ENCODE measurements at places on chromosomes 2 and 18.

- DNase-seq: no peak
Measured at GRCh38 chr2:172100935-172101820, 1.5 kb downstream of the DLX2 start.

DNA sequence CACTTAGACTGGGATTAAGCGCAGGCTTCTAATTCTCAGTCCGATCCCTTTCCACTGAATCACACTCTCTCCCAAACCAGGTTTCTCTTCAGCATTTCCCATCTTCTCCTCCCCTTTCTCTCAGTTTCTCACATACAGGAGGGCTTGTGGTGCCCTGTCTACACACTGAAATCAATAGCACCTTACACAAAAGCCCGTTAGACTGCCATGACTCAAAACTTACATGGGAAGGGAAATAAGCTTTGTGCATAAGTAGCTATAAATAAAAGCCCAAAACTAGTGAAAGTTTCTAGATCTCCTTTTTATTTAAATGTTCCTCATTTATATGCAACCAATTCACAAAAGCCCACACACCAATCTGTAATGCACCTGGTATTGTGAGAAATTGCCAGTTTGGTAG lies 318.4 kb downstream of the TXNL1 start:
- DNase-seq: no peak

GRCh38 chr18:4319738-4320677 lies 135.1 kb downstream of the DLGAP1 start:
- no peak for DNase-seq

DNA sequence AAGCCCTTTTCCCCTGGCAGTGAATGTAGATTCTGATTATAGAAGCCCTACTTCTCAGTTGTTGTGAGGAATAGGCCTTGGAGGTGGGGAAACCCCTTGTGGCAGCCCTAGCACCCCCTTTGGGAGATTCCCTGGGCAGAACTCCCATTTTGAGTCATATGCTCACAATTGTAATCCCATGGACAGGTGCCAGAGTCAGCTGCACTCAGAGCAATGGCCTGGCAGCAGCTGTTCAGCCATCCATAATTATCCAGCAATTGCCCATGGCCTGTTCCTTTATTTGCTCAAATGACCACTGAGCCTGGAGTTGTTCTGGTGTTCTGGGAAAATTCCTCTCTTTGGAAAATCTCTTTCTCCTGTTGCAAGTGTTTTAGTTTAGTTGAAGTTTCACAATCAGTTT lies 71.7 kb downstream of the PTRHD1 start:
- DNase-seq: peak; percentile 83

DNA sequence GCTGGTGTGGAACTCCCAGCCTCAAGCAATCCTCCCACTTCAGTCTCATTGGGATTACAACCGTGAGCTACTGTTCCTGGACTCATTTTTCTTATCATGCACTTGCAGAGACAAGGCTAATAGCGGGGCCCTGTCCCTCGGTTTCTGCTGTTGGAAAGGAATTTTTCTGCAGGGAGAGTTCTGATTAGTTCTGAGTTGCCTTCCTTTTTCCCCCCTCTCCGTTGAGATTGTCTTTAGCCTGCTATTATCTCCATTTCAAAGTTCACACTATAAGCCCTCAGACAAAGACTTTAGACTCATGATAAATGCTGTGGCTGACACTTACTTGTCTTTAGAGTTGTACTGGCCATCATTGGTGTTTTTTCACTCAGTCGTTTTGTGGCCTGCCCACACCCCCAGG lies 97.2 kb downstream of the NCOA1 start:
- no peak for DNase-seq

DNA sequence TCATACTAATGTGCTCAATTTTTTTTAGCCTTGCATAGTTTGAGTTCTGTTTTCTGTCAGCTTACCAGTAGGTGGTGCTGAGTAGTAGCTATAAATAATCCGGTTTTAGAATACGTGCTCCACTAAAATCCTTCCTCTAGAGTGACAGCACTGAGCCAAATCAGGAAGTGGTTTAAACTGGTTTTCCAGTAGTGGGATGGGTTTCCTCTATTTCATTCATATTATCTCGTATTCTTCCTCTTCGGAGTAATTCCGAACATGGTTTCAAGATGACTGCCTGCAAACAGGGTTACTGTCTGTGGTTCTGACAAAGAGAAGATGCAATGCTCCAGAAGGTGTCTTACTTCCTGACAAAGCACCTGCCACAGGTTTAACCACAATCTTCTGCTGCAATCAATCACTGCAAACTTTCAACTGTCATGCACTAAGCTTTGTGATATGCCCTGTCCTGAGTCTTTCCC lies 496.9 kb upstream of the VRK2 start:
- DNase-seq: no peak

GRCh38 chr2:67260343-67261277 lies 136.5 kb upstream of the ETAA1 start:
- DNase-seq: peak; percentile 49

DNA sequence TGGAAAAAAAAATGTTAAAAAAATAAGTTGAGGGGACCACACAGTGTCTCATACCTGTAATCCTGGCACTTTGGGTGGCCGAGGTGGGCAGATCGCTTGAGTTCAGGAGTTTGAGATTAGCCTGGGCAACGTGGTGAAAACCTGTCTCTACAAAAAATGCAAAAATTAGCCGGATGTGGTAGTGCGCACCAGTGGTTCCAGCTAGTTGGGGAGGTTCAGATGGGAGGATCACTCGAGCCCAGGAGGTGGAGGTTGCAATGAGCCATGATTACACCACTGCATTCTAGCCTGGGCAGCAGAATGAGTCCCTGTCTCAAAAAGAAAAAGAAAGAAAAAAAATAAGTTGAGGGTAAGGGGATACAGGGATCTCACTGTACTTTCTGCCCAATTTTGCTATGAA lies 6.1 kb upstream of the KYNU start:
- no peak for DNase-seq

DNA sequence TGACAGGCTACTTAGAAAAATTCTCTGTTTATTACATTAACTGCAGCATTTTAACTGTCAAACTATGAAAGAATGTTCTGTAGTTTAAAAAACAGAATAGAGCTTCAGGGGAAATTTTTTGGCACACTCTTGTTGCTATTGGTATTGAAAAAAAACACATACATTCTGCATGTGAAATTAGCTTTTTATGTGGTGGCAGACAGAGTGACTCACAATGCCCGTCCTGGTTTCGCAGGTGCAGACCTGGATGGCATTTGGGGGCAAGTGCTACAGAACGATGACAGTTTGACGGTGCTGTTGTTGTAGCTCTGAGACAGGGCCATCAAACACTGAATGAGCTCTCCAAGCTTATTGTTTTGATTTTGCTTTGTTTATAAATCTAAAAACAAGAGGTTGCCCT lies 105.0 kb upstream of the MAP3K20 start:
- peak; percentile 37 for DNase-seq

- no peak for DNase-seq
Measured at GRCh38 chr2:215356948-215357461, 45.1 kb downstream of the ATIC start.

DNA sequence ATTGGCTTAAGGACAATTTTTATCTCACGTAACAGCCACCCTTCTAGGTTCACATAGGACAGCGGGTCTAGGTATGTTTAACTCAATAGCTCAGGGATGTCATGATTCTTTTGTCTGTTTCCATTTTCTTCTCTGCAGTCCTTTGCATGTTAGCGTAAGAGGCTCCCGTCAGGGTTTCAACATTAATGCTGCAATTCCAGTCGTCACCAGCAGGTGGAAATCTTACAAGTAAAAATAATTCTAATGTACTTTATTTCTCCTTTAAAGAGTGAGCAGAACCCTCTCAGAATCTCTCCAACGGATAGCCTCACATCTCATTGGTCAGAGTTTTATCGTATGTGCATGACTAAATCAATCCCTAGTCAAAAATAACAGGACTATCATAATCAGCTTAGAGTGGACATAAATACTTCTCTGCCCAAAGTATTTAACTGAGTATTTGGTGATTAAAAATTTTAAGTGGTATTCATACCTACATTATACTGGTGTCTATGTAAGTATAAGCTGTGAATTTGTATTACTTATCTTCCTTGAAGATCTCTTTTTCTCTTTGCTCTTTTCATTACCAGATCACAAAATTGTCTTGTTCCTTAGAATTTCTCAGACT lies 487.2 kb upstream of the GCFC2 start:
- DNase-seq: peak; percentile 67

GRCh38 chr2:194363878-194364277 lies 1293.1 kb upstream of the SLC39A10 start:
- DNase-seq: no peak

GRCh38 chr2:241273210-241274020 lies 42.1 kb downstream of the HDLBP start:
- no peak for DNase-seq

DNA sequence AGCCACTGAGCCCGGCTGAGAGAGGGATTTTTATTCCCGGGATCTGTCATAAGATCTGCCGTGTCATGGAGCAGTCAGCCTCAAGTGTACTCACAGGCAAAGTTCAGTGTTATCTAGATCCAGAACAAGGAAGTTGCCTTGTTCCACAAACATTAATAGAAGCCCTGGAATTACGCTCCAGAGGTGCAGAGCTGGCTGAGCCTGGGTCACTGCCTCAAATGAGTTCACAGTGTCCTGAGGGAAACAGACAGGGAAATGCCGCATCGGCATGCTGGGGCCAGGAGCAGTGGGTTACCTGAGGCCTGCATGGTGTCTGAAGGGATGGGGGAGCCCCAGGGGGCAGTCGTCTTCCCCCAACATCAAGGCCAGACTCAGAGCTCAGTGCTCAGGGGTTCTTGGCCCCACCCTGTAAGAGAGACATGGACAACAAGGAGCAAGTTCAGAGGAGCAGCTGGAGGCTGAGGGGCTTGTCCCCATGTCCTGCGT lies 42.7 kb upstream of the ODC1 start:
- DNase-seq: no peak

- no peak for DNase-seq
Measured at GRCh38 chr2:58120626-58121229, 74.1 kb downstream of the VRK2 start.

DNA sequence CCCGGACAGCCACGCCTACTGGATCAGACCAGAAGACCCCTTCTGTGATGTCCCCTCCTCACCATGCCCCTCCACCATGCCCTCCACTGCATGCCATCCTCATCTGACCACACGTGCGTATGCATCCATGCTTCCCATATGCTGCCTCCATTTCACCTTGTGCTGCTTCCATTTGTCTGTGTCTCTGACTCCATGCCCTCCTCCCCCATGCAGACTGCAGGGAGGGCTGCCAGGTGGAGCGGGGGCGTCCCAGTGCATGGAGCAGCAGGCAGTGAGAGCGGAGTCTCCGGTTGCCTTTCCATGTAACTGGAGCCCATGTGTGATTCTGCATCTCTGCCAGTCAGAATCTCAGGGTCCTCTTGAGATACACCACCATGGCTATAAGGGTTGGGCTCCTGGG lies 52.6 kb downstream of the COA5 start:
- DNase-seq: no peak

- DNase-seq: peak; percentile 57
Measured at GRCh38 chr2:233976690-233977294, 59.6 kb downstream of the TRPM8 start.

DNA sequence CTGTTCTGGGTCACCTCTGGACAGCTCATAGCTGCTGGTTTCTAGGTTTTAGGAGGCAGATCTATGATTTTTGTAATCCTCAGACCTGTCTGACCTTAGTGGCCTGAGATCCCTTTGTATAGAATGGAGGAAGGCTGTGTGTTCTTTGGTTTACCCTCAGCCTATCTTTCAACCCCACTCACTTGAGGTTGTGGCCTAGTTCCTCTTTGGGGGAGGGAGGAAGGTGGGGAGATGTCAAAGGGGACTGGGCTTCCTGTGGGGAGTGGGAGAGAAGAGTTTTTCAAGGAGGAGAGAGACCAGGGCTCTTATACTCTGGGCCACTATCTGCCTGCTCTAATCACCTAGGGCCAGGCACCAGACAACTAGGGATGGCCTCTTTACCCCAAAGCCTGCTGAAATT lies 28.5 kb downstream of the SEMA4F start:
- DNase-seq: no peak

GRCh38 chr18:22705328-22705727 lies 227.8 kb upstream of the RBBP8 start:
- DNase-seq: no peak

DNA sequence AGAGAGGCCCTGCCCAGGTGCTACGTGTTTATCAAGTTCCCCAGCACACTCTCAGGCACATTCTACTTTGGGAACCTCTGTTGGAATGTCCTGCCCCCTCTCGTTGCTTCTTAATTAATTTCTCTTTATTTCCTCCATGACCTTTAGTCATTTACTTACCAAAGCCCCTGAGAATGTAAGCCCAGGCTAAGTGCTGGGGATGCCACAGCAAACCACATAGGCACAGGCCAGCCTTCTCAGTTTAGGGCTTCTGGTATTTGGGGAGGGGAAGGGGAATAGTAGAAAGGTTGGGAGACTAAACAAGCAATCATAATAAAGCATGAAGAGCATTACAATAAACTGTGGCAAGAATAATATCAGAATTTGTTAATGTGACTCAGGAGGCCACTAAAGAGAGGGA lies 85.7 kb downstream of the EVA1A start:
- DNase-seq: no peak

DNA sequence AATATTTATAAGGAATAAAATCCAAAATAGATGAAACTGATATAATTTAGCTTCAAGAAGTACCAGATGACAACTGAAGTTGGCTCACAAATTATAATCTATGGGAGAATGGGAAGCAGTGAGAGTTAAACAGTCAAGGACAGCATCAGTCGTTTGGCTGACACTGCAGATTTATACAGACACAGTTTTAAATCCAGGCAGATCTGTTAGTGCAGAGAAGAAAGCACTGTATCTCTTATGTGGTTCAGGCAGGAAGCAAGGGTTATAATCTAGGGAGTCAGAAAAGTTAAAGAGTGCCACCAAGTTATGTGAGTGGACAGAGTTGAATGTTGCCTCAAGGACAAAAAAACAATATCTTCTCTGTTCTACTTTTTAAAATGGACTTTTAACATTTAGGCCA lies 880.2 kb downstream of the TSN start:
- DNase-seq: no peak

DNA sequence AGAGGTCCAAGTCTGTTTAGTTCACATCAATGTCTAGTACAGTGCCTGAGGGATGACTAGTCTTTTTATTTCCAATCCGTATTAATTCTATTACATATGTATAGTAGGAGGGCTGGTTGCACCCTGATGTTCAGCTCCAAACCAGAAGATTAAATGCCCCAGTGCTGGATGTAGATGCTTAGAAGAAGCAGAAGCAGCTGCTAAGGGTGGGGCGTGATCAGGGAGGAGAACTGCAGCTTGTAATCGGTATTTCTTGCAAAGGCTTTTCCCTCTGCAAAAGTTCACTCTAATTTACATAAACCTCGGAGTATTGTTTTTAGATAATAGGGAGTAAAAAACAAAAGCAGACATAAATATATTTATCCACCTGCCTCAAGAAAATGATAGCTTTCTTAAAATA lies 145.3 kb upstream of the ITGA4 start:
- no peak for DNase-seq

- no peak for DNase-seq
Measured at GRCh38 chr2:157443090-157443489, 799 bp downstream of the CYTIP start.

GRCh38 chr2:34949316-34949715 lies 1350.2 kb upstream of the FAM98A start:
- no peak for DNase-seq

DNA sequence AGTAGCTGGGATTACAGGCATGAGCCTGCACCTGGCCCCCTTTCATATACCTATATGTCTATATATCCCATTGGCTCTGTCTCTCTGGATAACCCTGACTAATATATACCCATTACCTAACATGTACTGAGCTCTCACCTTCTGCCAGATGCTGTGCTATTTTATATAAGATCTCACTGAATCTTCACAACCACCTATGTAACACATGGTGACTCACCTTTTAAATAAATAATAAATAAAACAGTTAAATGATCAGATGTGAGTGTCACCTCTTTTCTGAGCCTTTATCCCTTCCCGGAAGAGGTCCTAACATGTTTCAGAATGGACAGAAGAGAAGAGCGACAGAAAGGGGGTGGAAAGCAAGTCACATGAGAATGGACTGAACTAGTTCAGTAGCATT lies 123.1 kb downstream of the SPIRE1 start:
- no peak for DNase-seq

Data from endothelial cell of umbilical vein (primary cell).